ENCODE measurements at places on chromosomes 5 and 9.

GRCh38 chr5:95923918-95924544 is 37.6 kb downstream of the ELL2 start:
- DNase-seq = no peak

GRCh38 chr5:178391480-178391879 is 158.9 kb upstream of the PHYKPL start:
- no peak for DNase-seq

DNA sequence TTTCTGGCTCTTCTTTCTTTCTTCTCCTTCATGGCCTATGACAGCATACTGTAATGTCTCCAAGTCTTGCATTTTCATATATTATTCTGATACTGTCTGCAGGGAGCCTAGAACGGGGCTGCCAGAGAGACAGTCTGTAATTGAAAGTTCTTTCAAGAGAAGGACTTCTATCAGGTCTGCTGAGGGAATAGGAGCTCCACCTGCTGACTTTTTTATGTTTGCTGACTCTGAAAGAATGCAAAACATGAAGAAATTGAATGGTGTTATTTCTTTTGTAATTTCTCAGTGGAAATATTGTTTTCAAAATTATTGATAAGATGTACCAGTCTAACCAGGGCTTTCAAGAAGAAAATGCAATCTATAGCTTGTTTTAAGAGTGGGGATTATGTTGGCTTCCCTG is 121.9 kb upstream of the RFX3 start:
- DNase-seq = no peak

GRCh38 chr5:14245132-14245925 is 102.2 kb downstream of the TRIO start:
- no peak for DNase-seq

DNA sequence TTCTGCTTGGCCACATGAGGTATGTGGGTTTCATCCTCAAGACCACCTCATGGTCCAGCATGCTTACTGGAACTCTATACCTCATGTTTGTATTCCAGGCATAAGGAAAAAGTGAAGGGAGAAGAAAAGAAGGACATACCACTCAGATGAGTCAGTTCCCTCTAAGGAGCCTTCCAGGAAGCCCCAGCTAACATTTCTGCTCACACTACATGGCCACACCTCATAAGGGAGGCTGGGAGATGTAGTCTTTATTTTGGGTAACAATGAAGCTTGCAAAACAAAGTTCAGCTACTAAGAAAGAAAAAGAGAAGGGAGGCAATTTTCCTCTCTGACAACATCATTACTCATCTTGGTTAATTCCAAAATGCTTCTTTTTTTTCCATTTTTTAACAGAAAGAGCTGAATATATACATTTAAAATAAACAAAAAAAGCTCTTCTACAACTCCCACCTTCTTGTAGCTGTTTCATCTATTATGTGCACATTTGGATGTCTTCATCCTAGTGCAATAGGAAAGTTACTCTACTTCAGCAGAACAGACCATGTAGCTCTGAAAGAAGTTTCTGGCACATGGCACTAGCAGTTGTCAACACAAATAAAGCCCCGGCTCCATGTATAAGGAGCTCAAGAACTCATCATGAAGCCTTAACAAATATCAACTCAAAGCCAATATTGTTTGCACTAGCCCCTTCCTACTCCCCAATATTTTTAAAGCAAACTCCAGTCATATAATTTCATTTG is 123.6 kb upstream of the CCDC112 start:
- DNase-seq = peak; percentile 96
